ENCODE measurements at places on chromosomes 2 and 18.
A peak's percentile ranks its signal among the peaks of the same experiment; 100 is the strongest.

- DNase-seq, result no peak
Observed at GRCh38 chr2:20176760-20177159, 48.2 kb downstream of the SDC1 start.

GRCh38 chr2:74201196-74201595, 2.8 kb downstream of the MTHFD2 start:
- no peak for DNase-seq

GRCh38 chr2:216189410-216189809, 80.3 kb downstream of the XRCC5 start:
- DNase-seq, result no peak

DNA sequence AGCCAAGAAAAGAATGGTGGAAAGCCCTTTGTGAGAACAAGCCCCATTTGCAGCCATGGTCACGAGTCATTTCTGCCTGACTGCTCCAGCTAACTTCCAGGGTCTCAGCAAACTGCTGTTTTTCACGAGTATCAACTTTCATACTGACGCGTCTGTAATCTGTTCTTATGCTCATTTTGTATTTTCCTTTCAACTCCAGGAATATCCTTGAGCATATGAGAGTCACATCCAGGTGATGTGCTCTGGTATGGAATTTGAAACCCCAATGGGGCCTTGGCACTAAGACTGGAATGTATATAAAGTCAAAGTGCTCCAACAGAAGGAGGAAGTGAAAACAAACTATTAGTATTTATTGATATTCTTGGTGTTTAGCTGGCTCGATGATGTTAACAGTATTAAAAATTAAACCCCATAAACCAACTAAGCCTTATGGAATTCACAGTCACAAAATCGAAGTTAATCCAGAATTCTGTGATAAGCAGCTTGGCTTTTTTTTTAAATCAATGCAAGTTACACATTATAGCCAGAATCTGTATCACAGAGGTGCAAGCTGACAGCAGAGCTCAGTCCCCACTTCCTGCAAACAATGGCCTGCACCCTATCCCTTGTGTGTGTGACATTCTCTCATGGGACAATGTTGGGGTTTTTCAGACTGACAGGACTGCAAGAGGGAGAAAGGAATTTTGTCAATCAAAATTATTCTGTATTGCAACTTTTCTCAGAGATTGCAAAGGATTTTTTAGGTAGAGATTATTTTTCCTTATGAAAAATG, 26.1 kb downstream of the SLC14A1 start:
- DNase-seq, result no peak

DNA sequence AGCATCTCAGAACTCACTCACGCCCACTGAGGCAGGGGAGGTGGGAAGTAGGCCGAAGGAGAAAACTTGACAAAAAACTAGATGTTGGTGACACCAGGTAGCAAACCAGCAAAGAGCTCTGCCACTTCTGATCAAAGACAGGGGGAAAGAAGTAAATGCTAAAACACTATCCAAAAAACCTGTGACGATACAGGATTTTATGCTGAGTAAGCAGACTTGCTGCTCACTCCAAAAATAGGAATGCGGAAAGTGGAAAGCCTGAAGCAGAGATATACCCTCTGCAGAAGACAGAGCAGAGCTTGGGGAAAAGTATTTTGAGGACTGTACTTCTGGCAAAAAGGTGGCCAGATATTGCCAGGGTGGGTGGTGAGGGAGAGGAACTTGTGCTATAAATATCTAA, 73.3 kb upstream of the YPEL5 start:
- no peak for DNase-seq

- no peak for DNase-seq
Observed at GRCh38 chr2:132372276-132372675, 44.3 kb upstream of the GPR39 start.

GRCh38 chr18:4847056-4847455, 350.0 kb downstream of the AKAIN1 start:
- DNase-seq, result no peak

DNA sequence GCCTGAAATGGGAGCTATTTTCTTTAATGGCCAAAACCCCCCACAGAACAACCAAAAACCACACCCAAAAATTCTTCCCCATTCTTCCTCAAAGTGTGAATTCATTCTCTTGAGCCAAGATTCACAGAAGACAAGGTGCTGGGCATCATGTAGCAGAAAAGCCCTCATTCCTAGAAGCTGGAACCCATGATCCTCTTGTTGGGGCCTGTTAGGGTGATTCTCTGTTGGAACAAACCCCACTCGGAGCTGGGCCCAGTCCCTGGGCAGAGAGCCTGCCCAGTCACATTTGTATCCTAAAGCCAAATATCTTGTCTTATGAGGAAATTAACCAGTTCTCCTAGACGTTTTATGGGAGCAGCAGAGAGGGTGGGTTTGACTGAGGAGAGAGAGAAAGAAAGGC, 22.8 kb upstream of the VPS4B start:
- DNase-seq, result no peak

GRCh38 chr2:235533616-235534385, 40.0 kb downstream of the AGAP1 start:
- DNase-seq, result peak; percentile 50

- DNase-seq, result no peak
Observed at GRCh38 chr2:99181624-99182000, 628 bp downstream of the MRPL30 start.

DNA sequence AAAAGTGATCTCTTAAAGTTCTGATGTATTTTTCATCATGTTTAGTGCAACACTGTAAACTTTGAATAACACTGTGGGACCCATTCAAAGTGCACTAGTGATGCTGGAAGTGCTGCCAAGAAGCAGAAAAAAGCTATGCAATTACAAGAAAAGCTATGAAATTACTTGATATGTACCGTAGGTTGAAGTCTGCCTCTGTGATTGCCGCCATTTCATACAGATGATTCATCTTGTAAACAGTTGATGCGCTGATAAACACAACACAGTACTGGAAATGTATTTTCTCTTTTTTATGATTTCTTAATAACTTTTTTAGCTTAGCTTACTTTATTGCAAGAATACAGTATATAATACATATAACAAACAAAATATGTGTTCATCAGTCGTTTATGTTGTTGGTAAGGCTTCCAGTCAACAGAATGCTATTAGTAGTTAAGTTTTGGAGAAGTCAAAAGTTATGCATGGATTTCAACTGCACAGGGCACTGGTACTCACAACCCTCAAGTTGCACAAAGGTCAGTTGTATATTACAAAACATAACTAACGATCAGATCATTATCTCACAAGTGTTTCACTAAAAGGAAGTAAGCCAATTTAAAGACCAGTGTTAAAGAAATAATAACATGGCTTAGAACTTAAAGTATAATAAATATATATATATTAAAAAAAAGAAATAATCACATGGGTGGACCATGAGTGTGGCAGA, 82.0 kb downstream of the SGPP2 start:
- no peak for DNase-seq

DNA sequence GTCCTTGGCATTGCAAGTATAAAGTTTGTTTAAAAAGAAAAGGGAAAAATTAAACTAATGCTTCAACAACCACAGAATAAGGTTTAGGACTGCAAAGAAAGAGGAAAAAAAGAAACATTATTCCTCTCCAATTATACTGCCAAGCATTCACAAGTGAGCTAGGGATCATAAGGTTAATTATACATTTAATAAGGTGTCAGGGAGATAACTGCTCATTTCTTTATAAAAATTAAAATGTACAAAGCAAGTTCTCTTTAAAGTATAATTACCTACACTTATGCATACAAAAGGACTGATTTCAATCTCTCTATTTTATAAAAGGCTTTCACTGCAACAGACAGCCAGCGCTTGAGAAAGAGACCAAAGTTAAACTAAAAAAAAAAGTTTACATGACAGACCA, 58.1 kb downstream of the ABCG8 start:
- DNase-seq, result no peak

DNA sequence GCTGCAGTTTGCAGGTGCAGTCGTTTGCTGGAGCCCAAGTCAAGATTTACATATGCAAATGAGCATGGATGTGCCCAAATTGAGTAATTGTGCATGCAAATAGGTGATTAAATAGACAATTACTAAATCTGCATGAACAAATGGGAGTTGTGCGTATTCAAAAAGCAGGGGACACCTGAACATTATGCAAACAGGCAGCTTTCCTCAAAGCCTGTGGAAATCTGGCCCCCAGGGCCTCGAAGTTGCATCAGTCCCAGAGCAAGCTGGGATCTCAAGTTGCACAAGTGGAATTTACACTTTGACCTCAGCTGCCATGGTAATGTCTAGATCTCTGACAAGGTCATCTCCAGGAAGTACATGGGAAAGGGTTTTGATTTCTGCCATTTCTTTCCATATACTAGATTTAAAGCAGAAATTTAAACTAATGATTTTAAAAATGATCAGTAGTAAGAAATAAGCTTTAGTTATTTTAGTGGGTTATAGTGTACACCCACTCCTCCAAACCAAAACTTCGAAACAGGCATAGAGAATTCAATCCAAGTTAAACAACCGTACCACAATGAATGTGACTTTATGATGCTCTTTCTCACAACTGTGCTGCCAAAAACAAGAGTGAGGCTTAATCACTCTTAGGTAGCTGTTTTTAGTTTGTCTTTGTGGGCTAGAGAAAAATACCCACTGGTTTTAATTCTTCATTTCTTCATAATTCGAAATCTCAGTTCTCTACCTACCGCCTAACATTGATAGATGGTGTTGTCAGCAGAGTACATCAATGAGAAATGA, 110.7 kb downstream of the RND3 start:
- DNase-seq, result no peak

- no peak for DNase-seq
Observed at GRCh38 chr2:222730366-222730999, 59.0 kb downstream of the MOGAT1 start.

- no peak for DNase-seq
Observed at GRCh38 chr2:191350826-191351225, 105.6 kb downstream of the MYO1B start.

GRCh38 chr2:7102826-7103225, 185.6 kb downstream of the RNF144A start:
- no peak for DNase-seq

DNA sequence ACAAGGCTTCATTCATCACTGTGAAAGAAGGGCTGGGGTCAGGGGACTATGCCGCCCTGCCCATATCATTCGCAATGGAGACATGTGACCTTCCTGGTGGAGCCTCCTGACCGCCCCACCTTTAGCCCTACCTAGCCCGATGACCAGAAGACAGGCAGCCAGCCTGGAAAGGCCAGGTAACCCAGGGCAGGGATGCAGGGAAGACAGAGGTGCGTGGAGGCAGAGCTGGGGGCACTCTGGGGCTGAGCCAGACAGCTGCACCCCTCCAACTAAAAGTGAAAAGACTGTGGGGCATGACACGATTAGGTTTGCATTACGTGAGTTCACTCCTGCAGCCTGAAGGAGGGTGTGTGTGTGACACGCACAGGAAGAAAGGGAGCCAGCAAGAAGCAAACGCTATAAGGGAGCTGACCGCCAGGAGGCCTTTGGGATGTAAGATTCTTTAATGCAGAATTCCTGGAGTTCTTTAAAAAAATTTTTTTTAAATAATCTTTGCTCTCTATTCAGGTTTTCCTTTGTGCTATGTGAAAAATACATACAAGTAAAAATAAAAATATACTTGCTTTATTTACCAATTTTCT, 3.7 kb upstream of the HES6 start:
- DNase-seq, result no peak

DNA sequence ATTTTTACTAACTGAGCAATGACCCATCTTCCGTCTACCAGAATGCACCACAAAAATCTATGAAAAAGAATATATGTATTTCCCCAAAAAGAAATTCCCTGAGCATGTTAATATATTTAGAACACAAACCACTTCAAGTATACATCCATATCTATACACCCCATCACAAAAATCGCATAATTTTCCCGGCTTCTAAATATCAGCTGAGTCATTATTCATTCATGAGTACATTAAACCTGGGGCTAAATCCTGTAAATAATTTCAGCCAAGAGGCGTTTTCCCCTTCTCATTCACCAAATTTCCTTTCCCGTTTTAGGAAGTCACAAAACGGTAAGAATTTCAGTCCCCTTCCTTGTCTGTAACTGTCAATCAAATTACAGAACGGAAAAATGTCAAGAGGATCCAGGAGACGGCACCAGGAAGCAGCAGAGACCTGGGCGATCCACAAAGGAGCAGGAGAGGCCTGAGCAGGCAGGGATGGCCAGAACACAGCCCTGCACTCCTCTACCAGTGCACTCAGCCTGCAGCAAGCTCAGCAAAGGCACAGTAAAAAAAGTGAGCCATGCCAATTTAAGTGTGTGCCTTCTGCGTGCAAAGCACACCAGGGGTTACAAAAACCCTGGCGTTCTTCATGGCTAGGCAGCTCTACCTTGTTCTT, 300.7 kb downstream of the TCF4 start:
- DNase-seq, result no peak

DNA sequence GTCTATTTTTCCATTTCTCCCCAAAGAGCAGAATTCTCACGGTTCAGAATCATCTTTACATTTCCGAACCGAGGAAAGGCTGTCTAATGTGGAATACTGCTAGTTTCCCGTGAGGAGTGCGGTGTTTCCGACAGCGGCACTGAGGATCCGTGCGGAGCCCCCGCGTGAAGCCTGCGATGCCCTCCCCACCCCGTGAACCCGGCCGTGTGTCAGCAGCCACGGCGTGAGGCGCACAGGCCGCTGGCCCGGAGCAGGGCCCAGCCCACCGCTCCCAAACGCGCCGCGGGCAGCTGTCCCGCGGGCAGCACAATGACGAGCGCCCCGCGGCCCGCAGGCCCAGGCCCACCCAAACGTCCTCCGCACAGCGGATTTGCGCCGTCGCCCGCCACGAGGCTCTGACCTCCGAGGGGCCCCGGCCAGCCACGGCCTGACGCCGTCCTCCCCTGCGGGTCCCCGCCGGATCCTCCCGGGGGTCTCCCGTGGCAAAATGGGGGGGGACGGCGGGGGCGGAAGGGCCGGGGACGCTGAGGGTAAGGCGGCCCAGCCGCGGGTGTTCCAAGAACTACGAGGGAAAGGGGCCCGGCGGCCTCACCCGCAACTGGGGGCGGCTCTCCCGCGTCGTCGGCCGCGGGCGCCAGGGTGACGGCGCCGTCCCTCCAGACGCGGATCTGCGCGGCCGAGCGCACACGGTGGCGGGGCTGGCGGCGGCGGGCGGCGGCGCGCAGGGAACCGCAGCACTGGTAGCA, 796 bp downstream of the SPIRE1 start:
- no peak for DNase-seq

- no peak for DNase-seq
Observed at GRCh38 chr2:71276311-71277146, 49.6 kb upstream of the PAIP2B start.

DNA sequence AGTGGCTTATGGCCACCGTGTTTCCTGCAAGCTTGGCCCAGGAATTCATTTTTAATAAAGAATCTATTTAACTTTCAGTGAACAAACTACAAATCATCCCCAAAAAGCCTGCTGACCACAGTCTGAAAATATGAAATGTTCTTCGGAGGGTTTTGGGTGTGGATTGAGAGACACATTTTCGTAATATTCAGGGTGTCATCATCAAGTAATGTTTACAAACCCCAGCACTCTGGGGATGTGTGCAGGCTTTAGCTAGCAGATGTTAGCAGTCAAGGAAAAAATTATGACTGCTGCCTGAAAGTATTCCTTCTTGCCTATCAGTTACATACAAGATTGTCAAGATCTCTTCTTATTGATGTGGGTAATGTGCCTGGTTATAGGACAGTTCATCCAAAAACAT, 143.9 kb upstream of the FN1 start:
- DNase-seq, result no peak

All from chondrocyte (in vitro differentiated cells).